ENCODE measurements at places on chromosomes 11 and 22.

GRCh38 chr11:17767301-17767885 is 32.8 kb downstream of the KCNC1 start:
- DNase-seq: no peak

- DNase-seq: no peak
Measured at GRCh38 chr11:104064034-104064630, 27.7 kb downstream of the DDI1 start.

DNA sequence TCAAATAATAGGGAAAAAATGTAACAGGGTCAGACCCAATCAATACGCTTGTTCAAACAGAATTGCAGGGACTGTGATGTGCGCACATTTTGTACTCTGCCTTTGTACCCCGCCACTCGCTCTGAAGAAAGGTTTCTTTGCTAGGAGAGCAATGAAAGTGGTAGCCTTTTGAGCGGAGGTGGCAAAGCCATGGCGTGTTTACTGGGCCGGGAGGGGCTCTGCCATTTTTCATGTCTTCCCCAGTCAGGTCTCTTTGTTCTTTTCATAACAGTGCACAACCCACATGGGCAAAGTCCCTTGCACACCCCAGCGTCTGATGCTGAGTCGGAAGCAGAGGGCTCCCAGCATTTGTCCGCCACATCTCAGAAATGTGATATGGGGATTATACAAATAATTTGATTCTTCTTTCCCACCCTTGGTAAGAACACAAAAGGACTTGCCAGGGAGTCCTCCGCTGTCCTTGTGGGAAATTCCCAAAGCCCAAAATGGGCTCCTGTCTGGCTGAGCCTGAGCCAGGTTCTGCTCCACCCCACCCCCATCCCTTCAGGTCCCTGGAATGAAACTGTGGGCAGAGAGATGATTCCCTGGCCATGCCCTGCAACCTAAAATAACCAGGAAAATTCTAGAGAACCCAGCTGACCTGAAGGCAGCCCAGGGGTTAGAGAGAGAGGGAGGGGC is 36.6 kb downstream of the C11orf58 start:
- no peak for DNase-seq

GRCh38 chr11:33867996-33868646 is 23.8 kb downstream of the LMO2 start:
- DNase-seq: no peak

DNA sequence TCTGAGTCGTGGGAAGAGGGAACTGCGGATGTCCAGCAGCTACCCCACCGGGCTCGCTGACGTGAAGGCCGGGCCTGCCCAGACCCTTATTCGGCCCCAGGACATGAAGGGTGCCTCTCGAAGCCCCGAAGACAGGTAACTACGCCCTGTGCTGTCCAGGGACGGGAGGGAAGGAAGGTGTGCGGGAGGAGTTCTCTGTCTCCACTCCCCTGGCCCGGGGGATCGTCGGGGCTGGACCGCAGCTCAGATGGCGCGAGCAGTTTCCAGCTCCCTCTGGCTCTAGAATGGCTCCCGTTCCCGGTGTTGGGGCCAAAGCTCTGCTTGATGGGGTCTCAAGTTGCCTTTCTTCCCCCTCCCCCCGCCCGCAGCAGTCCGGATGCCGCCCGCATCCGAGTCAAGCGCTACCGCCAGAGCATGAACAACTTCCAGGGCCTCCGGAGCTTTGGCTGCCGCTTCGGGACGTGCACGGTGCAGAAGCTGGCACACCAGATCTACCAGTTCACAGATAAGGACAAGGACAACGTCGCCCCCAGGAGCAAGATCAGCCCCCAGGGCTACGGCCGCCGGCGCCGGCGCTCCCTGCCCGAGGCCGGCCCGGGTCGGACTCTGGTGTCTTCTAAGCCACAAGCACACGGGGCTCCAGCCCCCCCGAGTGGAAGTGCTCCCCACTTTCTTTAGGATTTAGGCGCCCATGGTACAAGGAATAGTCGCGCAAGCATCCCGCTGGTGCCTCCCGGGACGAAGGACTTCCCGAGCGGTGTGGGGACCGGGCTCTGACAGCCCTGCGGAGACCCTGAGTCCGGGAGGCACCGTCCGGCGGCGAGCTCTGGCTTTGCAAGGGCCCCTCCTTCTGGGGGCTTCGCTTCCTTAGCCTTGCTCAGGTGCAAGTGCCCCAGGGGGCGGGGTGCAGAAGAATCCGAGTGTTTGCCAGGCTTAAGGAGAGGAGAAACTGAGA is 1.4 kb downstream of the ADM start:
- no peak for DNase-seq

- DNase-seq: no peak
Measured at GRCh38 chr11:72613977-72614376, 60.2 kb downstream of the PDE2A start.

GRCh38 chr22:37014835-37015586 is 4.2 kb downstream of the TST start:
- DNase-seq: no peak

GRCh38 chr11:76210931-76211851 is 4.9 kb upstream of the WNT11 start:
- no peak for DNase-seq

GRCh38 chr11:2444821-2445745 is at the start of gene KCNQ1:
Gene KCNQ1 (plus strand): TSS chr11:2445008. CDS start chr11:2445099, 91 bp downstream.
- peak; percentile 99 for DNase-seq

DNA sequence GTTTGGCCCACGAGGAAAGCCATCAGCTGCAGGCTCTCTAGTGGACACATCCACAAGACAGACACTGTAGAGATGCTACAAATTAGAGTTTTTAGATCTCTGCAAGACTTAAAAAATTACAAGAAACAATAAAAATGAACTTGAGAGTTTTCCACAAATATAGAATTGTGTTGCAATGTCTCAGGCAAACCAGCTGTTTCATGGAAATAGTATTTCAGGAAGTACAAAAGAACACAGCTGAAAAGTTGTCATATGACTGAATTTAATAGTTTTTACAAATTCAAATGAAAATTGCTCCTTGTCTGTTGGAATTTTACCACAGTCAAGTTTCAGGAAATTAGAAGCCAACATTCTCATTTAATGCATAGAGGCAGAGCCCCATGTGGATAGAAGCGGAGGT is 184.5 kb upstream of the PITPNB start:
- DNase-seq: no peak

DNA sequence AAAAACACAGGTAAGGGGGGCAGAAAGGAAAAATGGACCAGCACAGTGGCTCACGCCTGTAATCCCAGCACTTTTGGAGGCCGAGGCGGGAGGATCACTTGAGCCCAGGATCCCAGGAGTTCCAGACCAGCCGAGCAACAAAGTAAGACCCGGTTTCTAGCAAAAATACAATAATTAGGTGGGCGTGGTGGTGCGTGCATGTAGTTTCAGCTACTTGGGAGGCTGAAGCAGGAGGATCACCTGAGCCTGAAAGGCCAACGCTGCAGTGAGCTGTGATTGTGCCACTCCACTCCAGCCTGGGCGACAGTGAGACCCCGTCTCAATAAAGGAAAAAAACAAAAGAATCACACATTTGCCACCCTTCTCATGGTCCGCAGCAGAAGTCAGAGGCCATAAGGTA is 519.4 kb downstream of the BRD1 start:
- DNase-seq: no peak

- no peak for DNase-seq
Measured at GRCh38 chr22:30182815-30183214, 63.7 kb downstream of the LIF start.

GRCh38 chr11:117843666-117844484 is 19.3 kb upstream of the FXYD2 start:
- DNase-seq: no peak

GRCh38 chr11:58578136-58578634 is 678 bp upstream of the ZFP91 start:
- DNase-seq: peak; percentile 38

GRCh38 chr11:69863544-69864200 is 44.5 kb upstream of the FGF3 start:
- no peak for DNase-seq

- no peak for DNase-seq
Measured at GRCh38 chr11:70888061-70888460, 364.3 kb downstream of the SHANK2 start.

DNA sequence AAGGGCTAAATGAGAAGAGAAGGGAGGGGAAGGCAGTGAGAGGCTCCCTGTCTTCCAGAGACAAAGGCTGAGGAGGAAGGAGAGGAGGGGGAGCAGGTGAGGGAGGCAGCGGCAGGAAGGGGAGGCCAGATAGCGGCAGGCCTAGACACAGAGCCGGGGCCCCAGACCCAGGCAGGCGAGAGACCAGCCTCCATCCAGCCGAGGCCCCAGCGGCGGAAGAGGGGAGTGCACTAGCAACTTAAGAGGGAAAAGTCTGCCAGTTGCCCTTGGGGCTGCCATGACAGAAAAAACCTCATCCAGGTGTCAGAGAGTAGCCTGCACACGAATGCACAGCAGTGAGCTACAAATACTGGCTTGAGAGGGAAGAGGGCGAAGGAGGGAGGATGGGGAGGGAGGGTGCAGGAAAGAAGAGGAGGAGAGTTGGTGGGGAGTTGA is 46.7 kb downstream of the IGLL1 start:
- no peak for DNase-seq

- DNase-seq: no peak
Measured at GRCh38 chr11:44941259-44942021, 9.2 kb downstream of the TP53I11 start.

GRCh38 chr22:35299217-35299672 is 449 bp upstream of the TOM1 start:
- no peak for DNase-seq

GRCh38 chr22:23815541-23816155 is 23.2 kb downstream of the DERL3 start:
- DNase-seq: no peak

DNA sequence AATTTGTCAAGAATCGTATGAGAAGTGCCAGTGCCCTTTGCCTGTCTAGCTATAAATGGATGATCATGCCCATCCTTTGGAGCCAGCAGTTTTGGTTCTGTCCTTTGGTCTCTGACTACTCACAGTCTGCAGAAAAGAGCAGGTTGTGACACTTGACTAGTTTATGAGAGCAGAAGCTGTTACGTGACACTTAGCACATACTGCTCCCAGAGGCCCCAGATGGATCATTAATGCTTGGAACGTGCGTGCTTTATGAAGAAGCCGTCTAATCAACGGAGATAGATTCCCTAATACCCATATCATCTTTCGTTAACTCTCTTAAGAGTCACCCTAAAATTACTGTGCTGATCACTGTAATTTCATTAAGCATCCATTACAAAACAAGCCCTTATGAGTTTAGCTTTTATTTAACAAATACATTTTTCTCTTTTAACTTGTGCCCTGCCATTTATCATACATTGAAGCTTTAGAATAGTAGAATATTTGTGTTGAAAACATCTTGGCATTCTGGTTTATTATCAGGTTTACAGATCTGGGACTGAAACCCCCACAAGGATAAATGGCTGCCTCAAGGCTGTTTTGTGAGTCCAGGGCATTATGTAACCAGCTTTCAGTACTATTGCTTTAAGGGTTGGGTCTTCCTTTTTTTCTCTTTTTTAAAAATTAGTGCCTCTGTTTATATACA is 47.0 kb upstream of the ADORA2A start:
- no peak for DNase-seq

DNA sequence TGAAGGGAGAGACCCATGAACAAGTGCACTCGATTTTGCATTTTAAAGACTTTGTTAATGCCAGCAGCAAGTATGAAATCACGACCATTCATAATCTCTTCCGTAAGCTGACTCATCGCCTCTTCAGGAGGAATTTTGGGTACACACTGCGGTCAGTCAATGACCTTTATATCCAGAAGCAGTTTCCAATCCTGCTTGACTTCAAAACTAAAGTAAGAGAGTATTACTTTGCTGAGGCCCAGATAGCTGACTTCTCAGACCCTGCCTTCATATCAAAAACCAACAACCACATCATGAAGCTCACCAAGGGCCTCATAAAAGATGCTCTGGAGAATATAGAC is 5.9 kb downstream of the SERPIND1 start:
- no peak for DNase-seq

GRCh38 chr11:104169091-104169490 is 5.1 kb upstream of the PDGFD start:
- DNase-seq: no peak

GRCh38 chr11:91257667-91258066 is 967.0 kb upstream of the FAT3 start:
- DNase-seq: no peak

DNA sequence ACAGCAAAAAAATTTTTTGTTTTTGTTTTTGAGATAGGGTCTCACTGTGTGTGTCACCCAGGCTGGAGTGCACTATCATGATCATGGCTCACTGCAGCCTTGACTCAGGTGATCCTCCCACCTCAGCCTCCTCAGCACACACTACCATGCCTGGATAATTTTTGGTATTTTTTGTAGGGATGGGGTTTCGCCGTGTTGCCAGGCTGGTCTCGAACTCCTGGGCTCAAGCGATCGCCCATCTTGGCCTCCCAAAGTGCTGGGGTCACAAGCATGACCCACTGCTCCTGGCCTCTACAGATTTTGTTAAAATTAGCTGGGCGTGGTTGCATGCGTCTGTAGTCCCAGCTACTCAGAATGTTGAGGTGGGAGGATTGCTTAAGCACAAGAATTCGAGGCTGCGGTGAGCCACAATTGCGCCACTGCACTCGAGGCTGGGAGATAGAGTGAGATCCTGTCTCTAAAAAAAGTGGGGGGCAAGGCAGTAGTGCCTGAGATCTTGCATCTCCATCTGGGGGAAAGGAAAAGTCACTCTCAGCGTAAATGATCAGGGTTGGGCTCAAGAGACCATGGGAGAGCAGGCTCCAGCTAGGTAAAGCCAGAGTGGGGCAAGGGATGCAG is 10.6 kb upstream of the DGKZ start:
- DNase-seq: no peak

- no peak for DNase-seq
Measured at GRCh38 chr11:47244448-47245350, 3.9 kb downstream of the ACP2 start.

GRCh38 chr22:21068681-21069276 is 23.0 kb downstream of the LRRC74B start:
- DNase-seq: no peak

GRCh38 chr11:114762408-114762807 is 84.1 kb downstream of the NXPE2 start:
- no peak for DNase-seq

- DNase-seq: no peak
Measured at GRCh38 chr22:36339171-36340065, 48.3 kb downstream of the MYH9 start.

DNA sequence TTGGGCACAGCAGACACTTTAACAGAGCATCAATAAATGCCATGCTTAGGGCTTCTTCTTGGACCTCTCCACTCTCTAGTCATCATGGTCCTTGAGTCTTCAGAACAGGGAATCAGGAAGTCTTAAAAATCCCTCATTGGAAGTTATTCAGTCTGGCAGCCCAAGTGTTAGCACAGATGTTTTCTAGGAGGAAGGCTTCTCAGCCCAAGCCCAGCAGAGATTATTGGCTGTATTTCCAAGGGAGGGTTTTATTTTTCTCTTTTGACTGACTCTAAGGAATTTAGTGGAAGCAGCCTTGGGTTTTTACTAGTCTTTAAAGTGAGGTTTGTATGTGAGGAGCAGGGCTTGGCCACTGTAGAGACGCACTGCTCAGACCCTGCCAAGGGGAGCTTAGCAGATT is 41.9 kb downstream of the CEP164 start:
- no peak for DNase-seq

DNA sequence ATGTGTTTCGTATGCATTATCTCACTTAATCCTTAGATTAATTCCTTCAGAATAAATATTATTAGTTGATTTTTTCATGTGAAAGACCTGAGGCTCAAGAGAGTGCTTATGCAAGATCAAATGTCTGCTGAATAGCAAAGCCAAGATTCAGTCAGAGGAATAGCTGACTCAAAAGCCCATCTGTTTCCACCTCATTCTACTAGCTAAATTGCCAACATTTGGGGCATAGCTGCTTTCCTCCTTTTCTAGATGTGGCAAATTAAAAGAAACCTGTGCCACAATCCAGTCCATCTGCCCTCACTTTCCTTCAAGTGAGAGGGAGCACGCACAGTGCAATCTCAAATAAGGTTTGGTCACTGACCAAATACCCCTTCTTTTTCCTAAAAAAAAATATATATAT is 121.1 kb downstream of the PAX6 start:
- DNase-seq: no peak

Data from 8988T (cell line).